NCI-H1092 treated with DMSO at 0.1 percent for 48 hours (cell line): ENCODE measurements at places on chromosomes 1 and 21.

GRCh38 chr1:179550746-179551682 lies 24.7 kb downstream of the NPHS2 start:
- no peak for DNase-seq

- no peak for DNase-seq
Observed at GRCh38 chr1:206087091-206087490, 30.1 kb downstream of the AVPR1B start.

DNA sequence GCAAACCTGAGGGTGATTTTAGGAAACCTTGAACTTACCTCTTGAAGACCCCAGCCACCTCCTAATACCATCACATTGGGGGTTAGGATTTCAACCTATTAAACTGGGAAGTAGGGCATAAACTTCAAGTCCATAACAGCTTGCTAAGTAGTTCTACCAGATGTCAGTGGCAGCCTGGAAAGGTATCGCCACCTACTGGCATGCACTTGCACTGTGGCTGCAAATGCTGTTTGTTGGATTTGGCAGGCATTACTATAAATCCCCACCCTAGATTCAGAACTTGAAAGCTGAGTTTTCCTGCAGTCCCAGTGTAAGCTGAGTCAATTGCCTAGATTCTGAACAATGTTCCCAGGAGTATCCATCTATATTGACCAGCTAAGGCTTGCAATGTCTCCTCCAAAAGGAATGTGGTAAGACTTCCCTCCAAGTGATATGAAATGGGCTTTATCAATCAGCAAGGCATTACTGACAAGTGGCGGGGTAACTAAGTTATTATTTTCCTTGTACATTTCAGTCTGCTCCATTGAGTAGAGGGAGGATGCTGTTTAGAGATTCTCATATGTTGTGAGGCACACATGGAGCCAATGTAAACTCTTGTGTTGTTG lies 474.5 kb downstream of the PTPRC start:
- peak; percentile 5 for DNase-seq

- no peak for DNase-seq
Observed at GRCh38 chr1:167463080-167463479, 55.2 kb downstream of the CD247 start.

DNA sequence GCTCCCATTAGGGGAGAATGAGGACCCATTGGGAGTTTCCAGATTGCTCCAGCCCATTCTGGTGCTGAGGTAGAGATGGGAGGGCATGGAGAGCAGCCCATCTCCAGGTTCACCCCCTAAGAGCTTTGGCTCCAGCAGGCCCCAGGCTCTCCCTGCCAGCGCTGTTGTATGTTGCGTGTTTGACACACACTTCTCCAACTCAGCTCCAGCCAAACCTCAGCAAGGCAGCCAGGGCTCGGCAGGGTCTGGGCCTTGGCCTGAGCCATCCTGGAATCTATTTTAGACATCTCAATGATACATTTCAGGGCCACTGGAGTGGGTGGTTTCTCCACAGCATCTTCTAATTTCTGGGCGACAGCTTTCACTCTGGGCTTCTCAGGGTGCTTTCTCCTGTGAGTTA lies 117.0 kb downstream of the NAV1 start:
- DNase-seq, result no peak

- DNase-seq, result no peak
Observed at GRCh38 chr1:78651241-78651640, 1.6 kb downstream of the IFI44 start.

GRCh38 chr1:156851779-156852417 lies 7.0 kb downstream of the INSRR start:
- peak; percentile 82 for DNase-seq

- DNase-seq, result no peak
Observed at GRCh38 chr1:207999972-208000371, 89.0 kb upstream of the CD34 start.

DNA sequence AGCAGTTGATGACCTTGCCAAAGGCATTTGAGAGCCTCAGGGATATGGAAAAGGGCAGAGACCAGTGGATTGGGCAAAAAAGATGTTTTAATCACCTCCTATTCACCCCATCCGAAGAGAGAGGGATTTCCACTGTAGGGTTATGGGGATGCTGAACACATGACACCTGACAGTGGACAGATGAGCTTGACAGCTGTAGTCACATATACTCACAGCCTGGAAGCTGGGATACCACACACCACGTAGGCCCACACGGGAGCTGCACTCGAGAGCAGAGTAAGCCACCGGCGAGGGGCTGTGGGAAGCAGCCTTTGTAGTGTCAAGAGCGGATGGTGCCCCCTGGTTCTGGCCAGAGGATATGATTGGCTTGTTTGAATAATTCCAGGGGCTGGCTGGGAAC lies 20.0 kb downstream of the ZBTB40 start:
- no peak for DNase-seq

DNA sequence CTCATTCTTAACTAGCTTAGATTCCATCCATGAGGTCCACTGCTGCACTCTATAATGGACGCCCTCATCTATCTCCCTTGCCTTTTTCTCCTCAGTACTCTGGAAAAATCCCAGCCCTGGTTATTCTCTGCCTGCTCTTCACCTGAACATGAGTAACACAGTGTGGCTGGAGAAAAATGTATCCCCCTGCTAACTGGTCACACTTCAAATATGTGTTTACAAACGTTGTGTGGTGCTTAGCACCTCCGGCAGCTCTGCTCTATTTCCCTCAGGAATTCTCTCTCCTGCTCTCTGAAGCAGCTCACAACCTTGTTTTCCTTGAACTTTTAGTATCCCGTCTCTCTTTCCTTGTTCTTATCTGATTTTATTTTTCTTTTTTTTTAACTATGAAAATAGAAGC lies 4.1 kb downstream of the SCCPDH start:
- DNase-seq, result no peak

DNA sequence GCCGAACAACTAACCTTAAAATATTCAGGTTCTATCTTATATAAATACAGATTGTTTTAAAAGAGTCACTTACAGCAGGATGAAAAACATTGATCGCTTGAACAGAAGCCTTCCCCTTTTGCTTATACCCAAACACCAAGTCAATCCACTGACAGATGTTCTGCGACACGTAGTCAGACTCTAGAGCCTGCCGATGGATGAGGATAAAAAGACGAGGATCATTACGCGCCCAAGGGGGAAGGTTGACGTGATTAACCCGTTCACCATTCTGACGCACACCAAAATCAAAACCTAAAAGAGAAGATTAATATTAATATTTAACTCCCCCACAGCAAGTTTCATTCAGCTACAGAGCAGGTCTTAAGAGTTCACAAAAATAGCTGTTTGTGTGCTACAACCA lies 59.4 kb upstream of the GNG4 start:
- no peak for DNase-seq

DNA sequence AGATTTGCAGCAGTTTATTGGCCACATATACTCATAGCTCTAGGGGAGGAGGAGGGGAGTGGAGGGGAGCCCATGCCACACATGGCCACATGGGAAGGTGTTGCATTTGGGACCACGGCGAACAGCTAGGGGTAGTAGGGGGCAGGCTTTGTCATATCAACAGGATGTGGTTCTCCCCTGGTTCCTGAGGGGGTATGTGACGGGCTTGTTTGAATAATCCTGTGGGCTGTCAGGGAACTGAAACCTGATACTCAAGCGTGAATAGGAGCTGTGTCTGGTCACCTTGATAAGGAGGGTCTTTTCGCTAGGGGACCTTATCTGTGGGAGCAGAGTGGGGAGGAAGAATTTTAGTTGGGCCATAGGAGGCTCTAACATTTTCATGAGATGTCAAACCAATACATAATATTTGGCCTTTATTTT lies 264.7 kb downstream of the CTH start:
- DNase-seq, result no peak

- no peak for DNase-seq
Observed at GRCh38 chr1:207805841-207806421, 54.1 kb downstream of the CD46 start.

GRCh38 chr1:5859766-5860165 lies 132.5 kb downstream of the NPHP4 start:
- DNase-seq, result no peak

- DNase-seq, result no peak
Observed at GRCh38 chr1:37605806-37606474, 10.2 kb upstream of the GNL2 start.

- peak; percentile 68 for DNase-seq
Observed at GRCh38 chr1:11458811-11459275, 20.1 kb upstream of the DISP3 start.

DNA sequence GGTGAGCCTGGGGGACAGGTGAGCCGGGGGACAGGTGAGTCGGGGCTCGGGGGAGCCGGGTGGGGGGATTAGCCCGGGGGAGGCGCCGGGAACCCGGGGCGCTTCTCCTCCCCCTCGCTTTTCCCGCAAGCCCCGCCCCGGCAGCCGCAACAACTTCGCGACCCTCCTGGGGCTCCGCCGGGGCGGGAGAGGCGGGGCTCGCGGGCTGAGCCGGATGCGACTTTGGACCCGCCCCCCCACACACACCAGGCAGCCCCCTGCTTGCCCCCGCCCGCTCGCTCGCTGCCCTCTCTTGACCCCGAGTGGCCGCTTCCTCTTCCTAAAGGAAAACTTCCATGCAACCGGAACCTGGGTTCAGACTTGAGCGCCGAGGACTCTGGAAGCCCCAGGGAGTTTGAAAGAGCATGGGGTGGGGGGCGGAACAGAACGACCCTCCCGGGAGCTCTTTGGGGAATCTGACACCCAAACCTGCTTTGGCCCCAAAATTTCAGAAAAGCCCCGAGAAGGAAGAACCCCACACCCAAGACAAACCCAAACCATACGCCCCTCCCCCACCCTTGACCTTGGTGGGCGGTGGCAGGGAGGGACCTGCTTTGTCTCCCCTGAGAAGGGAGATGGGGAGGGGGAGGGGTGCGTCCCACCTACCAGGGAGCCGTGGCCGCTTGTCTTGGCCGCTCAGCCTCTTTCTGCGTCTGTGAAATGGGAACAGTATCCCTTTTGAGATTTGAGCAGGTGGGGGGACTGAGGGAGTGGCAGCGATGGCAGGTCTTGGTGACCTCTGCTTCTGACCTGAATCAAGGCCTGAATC lies 550 bp downstream of the ARHGEF16 start:
- no peak for DNase-seq

GRCh38 chr1:12157366-12158231 lies 9.2 kb upstream of the TNFRSF1B start:
- DNase-seq, result no peak

- no peak for DNase-seq
Observed at GRCh38 chr1:2532485-2533160, 2.6 kb upstream of the HES5 start.

DNA sequence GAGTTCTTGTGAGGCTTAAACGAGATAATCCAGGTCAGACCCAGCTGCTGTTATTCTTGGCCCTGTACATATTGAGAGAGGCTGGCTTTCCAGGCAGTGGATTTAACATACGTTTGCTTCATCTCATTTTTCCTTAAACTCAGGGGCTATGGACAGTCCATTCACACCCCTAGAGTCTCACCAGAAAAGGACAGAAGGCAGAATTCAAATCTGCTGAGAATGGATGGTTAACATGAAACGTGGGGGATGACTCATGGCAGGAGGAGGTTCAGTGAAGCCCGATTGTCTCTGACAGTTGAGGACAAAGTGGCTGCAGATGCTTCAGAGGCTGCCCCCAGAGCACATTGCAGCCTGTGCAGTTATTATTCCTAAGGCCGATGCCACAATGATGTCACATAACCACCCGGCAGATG lies 39.5 kb downstream of the TGFB2 start:
- DNase-seq, result peak; percentile 42

GRCh38 chr1:229005097-229005496 lies 265.8 kb upstream of the RAB4A start:
- DNase-seq, result no peak

DNA sequence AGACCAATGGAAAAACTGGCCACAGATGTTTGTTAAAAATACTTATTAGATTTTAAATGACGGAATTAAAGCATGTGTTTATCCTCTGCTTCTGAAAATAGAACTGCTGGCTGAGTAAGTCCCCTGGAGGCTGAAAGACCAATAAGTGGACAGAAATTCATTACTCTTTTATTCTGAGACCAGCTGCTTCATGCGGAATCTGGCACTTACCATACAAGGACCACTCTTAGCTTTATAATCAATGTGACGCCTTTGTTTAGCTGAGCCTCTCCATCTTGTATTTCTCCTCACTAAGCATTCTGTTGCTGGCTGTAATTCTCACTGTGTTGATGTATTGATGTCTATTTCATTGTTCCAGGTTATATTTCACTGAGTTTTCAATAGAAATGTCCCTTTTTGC lies 6.3 kb upstream of the EXO1 start:
- peak; percentile 98 for DNase-seq

- DNase-seq, result no peak
Observed at GRCh38 chr1:222168621-222169020, 379.3 kb downstream of the HHIPL2 start.

GRCh38 chr1:173406783-173407230 lies 70.3 kb upstream of the PRDX6 start:
- DNase-seq, result no peak

DNA sequence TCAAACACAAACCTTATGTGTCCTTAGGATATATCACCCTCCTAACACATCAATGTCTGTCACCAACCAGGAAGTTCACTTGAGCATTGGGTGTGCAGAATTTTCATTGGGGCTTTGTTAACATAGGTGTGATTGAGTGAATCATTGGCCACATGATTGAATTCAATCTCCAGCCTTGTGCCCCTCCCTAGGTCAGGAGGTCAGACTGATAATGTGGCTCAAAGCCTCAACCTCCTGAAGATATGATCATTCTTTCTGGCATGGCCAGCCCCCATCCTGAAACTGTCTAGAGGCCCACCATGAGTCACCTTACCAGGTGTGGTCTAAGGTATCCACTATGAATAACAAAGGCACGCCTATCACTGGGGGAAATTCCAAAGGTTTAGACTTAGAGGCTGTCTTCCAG lies 90.1 kb downstream of the PKN2 start:
- no peak for DNase-seq

DNA sequence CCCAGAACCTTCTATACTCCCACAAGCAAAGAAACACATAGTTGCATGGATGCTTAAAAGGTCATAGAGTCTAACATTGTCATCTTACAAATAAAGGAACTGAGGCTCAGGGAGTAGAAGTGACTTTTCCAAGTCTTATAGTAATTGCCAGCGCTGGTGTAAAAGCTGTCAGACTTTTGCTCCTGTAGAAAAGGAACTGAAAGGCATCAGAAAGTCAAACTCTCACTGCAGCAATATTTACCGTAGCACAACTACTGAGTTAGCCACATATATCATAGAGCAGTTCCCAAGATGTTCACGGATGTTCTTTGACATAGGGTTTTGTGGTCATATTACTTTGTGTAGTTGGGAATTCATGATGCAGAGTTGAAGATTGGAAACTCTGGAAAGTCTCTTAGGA lies 16.6 kb upstream of the USP24 start:
- no peak for DNase-seq

GRCh38 chr1:3187415-3188149 lies 118.6 kb downstream of the PRDM16 start:
- no peak for DNase-seq
